ENCODE measurements at places on chromosomes 3 and 15.
A peak's percentile ranks its signal among the peaks of the same experiment; 100 is the strongest.

DNA sequence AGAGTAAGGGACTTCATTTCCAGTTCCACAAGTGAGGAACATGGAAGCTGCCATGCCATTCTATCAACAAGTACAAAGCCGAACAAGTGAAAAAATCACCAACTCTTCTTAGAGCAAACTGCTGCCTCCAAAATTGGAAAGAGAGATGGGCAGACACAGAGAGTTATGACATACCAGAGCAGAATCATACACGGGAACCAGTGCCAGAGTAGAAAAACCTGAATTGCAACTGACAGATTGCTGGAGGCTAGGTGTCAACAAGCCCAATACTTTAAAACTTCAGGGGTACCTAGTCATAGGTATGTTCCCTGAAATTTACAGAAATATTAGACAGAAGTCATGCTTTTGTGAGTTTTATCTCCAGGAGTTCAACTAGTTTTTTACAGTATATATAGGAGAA lies 62.0 kb downstream of the TTBK2 start:
- DNase-seq = no peak

DNA sequence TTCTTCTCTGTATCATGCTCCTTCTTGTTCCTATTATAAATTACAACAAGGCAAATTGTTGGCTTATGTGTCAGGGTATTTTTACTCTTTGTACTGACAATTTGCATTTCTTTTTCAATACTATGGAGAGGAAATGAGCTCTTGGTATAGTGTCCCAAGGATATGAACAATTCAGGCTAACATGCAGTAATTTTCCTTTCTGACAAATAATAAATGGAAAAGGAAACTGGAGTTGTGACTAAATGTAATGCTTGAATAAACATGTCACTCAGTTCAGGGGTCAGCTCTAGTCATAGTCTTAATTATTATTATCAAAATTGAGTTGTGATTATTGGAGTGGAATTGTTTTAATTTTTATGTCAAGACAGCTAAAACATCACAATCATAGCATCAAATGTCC lies 256.0 kb upstream of the ZPLD1 start:
- DNase-seq = no peak

GRCh38 chr3:105611304-105612192 lies 244.8 kb downstream of the ALCAM start:
- no peak for DNase-seq

DNA sequence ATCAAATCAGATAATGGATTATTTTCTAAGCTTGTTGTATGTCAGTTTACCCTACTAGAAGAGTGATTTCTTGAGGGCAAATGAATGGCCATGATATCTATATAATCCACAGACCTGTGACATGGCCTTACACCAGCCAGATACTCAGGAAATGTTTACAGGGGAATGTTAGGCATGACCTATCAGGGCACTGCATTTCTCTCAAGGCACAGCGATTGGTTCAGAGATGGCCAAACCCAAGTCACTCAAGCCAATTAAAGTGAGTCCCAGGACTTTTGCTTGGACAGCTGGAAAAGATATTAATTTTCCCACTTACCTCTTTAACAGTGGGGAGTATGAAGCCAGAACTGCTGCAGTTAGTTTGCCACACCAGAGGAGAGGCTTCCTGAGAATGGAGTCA lies 28.7 kb upstream of the GATA2 start:
- DNase-seq = no peak

- no peak for DNase-seq
These were observed 118.5 kb downstream of the TLE3 start for GRCh38 chr15:69979262-69979661.

GRCh38 chr15:29272219-29272618 lies 2.6 kb upstream of the NSMCE3 start:
- no peak for DNase-seq

DNA sequence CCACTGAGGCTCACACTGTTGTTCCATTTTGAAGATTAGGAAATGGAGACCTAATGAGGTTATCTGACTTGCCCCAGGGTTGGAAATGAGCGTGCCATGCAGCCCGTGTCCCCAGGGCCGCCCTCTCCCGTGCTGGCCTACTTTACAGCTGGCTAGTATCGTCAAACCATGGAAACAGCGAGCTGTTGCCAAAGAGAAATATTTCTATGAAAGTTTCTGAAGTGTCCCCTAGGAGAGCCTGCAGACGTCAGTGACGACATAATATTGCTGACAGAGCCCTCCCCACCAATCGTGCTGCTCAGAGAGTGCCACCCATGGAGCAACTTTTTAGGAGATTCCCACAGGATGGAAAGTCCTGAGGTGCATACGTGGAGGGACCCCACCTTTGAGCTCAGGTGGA lies 11.2 kb upstream of the FAM174B start:
- no peak for DNase-seq

DNA sequence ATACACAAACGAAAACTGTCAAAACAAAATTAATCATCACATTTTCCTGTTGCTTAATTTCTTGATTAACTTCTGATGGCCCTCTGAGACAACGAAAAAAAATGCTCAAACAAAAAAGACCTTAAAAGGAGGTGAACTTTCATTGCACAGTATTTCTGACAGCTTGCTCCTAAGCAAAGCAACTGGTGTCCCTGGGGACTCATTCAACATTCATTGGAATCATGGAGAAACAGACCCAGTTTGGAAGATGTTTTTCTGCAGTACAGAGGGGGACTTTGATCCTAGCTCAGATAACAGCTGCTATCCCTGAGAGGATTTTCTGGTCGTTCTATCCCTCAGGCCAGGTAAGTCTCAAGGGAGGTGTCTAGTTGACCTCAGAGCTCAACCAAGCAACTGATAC lies 378.7 kb upstream of the ATP11B start:
- DNase-seq = no peak

- no peak for DNase-seq
These were observed 96.8 kb downstream of the ADAMTS17 start for GRCh38 chr15:100244796-100245486.

- peak; percentile 99 for DNase-seq
These were observed at the start of gene MLH1 for GRCh38 chr3:36993326-36994283. Gene MLH1 (plus strand): TSS chr3:36993518. CDS start chr3:36993548, 30 bp downstream.

DNA sequence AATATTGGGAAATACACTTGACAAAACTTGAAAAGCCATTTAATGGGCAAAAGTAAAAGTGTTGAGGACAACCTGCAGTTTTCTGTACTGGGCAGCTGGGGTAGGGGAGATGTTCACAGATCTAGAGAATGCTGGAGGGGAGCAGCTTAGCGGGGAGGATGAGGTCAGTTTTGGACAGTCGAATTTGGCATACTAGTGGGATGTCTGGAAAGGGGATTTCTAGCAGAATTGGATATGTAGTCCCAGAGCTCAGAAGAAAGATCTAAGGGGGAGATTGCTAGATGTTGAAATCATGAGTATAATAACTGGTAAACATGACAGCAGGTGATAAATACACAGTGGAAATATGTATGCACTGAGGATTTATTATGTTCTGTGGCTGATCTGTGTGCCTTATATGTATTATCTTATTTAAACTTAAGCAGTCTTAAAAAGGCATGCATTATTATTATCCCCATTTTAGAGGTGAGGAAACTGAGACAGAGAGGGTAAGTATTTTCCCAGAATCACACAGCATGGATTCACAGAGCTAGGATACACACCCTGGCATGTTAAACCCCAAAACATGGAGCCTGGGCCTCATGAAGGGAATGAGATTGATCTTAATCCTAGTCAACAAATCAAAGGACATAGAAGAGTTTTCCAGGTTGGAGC lies 42.7 kb downstream of the TLNRD1 start:
- DNase-seq = no peak

DNA sequence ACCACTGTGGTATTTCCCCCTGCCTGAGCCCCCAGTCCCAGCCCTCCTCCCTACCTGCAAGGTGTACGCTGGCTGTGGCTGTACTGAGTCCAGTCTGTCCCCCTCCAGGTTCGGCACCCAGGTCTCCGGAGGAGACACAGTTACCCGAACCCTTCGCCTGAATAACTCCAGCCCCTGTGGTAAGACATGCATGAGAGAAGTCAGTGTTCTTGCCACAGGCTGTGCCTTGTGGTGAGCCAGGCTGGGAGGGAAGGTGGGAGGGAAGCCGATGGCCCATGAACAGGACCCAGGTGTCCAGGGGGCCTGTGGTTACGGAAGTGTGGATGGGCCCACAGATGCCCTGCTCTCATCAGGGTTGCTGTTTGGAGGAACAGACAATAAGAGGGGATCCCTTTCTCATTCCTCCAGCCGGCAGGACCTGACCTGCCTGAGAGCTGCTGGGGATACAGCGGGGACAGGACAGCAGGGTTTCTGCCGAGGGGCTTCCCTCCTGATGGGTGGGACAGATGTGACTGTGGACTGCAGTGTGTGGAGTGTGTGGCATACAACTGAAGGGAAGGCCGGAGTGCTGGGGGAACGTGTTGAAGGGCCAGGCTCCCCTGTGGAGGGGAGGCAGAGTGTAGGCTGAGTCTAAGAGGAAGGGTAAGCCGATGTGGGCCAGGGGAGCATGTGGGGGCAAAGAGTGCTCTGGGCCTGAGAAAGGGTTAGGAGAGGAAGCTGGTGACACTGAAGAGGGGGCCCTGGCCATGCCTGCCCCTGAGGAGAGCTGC lies 21.9 kb downstream of the ACAA1 start:
- no peak for DNase-seq

DNA sequence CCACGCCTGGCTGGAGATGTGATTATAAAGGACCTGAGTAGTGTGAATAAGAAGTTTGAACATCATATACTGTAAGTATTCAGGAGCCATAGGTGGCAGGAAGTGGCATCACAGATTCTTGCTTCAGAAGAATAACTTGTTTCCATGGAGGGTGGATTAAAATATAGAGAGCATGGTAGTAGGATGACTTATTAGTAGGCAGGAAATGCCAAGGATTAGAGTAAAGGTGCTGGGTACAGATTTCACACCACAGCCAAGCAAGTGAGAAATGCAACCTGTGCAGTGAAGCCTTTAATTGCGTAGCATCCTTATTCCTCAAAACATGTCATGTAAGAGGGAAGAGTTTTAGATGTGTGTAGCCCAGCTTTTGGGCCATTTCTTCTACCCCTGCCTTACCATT lies 30.8 kb downstream of the IFT122 start:
- no peak for DNase-seq

GRCh38 chr15:28967990-28968389 lies 82.2 kb downstream of the APBA2 start:
- no peak for DNase-seq

GRCh38 chr3:112773864-112774263 lies 72.8 kb downstream of the CD200R1L start:
- no peak for DNase-seq

GRCh38 chr3:72384602-72385001 lies 463.6 kb downstream of the SHQ1 start:
- no peak for DNase-seq

GRCh38 chr3:16318176-16318575 lies 53.2 kb downstream of the OXNAD1 start:
- no peak for DNase-seq

DNA sequence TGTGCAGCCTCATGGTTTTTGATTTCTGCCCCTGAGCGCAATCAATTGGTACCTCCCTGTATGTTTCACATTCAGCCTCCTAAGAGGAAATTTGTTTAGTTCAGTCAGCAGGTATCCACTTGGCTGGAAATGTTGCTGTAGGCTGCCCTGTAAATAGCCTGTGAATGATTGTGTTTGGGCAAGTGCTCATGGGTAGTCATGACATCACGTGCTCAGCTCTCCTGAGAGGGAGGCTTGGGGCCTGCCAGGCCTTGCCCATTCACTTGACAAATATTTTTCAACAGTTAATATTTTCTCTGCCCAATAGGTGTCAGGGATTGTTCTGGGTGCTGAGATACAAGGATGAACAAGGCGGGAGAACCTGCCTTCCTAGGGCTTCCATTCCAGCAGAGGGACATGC lies 13.3 kb downstream of the HRH1 start:
- no peak for DNase-seq

- DNase-seq = no peak
These were observed 139.4 kb upstream of the NUDT16 start for GRCh38 chr3:131242201-131242600.

DNA sequence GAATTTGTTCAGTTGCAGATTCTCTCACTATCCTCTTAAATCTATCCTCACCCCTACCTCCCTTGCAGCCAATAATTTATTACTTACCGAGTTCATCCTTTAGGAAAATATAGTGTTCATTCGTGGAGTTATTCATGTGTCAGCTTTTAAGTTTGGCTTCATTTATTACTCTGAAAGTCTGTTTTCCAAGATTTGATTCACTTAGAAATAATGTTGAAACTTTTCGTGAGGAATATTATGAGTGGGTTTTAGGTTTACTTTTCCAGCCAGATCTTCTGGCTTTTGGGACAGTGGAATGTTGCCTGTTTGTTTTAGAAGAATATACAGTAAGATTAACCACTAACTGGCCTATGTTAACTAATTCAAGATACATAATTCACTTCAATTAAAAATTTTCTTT lies 161.0 kb upstream of the CGNL1 start:
- DNase-seq = no peak

DNA sequence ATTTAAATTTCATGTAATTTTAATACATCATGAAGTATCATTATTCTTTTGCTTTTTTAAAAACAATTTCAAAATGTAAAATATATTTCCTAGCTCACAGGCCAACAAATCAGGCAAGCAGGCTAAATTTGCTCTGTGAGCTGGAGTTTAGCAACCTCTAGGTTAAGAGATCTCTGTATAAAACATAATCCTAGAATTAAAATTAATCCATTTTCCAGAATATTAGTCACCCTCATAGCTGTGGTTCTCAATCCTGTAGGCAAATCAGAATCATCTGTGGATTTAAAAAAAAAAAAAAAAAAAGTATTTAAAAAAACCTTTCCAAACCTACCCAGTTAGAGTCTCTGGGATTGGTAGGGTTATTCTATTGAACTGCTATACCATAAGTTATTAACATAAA lies 209.7 kb downstream of the MINAR1 start:
- no peak for DNase-seq

DNA sequence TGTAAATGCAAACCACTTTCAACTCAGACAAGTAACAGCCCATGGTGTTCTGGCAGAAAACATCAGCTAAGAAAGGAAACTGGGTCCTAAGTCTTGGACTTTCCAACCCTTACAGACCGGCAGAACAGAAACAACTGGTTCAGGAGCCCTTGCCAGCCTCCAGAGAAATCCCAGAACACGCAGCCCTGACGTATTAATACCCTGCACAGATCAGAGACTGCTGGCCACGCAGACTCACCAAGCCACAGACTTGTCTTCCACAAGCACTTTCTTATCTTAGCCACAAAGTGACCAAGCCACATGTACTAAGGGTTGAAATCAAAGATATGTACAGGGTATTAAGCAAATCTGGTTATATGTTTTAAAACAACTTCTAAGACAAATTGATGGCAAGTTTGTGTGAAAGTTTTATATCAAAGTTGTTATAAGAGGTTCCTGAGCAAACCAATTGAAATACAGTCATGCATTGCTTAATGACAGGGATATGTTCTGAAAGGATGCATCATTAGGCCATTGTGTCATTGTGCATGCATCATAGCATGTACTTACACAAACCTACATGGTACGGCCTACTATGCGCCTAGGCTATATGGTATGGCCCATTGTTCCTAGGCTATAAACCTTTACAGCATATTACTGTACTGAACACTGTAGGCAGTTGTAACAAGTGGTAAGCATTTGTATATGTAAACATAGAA lies 36.8 kb downstream of the BTD start:
- DNase-seq = no peak

- no peak for DNase-seq
These were observed 1.2 kb upstream of the USF3 start for GRCh38 chr3:113697500-113698090.

Measured in activated CD4-positive, alpha-beta T cell treated with anti-CD3 and anti-CD28 coated beads for 24 hours (primary cell).